NCI-H1092 (cell line): ENCODE measurements at places on chromosomes 11 and 22.

DNA sequence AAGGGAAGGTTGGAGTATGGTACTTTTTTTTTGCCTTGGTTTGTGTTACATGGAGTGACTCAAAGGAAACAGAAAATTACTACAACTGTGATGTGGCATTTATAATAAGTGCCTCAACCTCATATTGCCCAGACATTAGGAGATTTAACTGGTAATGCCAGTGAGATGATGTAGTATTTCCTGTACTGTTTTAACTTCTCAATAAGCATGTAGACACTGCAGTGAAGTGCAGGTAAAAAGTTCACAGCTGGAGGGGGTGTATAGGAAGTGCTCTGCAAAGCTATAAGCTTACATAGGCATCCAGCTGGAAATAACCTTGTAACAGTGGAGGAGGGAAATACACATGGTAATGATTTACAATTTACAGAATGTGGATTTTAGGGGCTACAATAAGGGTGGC lies 138.2 kb upstream of the MTMR2 start:
- no peak for DNase-seq

DNA sequence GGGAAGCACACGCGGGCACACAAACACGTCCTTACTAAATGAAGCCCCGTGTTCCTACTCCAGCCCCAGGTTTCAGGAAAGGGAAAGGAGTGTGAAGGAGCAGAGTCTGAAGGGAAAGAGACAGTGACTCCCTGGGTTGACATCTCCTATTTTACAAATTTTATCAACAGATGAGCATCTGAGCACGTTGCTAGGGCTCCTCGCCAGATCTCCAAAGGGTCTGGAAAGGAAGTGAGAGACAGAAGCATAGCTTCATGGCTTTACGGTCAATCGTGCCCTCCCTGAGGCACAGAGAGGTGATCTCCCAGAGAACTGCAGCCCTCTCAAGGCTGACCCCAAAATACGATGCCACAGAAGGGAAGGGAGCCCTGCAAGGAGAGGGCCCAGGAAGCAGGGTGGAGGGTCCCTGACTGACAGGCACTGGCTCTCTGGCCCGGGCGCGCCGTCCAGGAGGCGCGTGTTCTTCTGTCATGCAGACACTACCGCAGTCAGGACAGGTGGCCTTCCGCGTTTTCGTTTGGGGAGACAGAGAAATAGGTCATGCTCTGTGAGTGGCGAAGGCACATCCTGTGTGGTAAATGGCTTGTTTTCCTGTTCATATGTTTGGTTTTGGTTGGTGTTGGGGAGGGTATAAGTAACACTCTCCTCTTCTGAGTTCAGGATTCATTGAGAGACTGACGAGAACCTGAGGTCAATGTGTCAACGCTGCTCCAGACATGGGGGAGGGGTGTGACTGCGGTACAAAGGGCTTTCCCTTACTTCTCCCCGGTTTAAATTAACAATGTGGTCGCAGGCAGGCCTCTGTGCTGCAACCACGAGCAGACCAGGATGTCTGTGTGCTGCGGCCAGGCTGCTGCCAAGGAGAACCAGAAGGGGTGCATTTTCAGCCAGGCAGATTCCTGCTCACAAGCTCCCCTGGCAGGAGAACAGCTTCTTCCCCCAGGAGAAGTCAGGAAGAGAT lies 813.3 kb downstream of the OPCML start:
- DNase-seq = no peak

GRCh38 chr11:31089117-31089516 lies 280.4 kb downstream of the DCDC1 start:
- no peak for DNase-seq

- DNase-seq = no peak
Observed at GRCh38 chr11:15651033-15651432, 536.3 kb downstream of the INSC start.

- DNase-seq = no peak
Observed at GRCh38 chr11:70644343-70645060, 246.2 kb downstream of the CTTN start.
